ENCODE measurements at places on chromosomes 3 and 15.

DNA sequence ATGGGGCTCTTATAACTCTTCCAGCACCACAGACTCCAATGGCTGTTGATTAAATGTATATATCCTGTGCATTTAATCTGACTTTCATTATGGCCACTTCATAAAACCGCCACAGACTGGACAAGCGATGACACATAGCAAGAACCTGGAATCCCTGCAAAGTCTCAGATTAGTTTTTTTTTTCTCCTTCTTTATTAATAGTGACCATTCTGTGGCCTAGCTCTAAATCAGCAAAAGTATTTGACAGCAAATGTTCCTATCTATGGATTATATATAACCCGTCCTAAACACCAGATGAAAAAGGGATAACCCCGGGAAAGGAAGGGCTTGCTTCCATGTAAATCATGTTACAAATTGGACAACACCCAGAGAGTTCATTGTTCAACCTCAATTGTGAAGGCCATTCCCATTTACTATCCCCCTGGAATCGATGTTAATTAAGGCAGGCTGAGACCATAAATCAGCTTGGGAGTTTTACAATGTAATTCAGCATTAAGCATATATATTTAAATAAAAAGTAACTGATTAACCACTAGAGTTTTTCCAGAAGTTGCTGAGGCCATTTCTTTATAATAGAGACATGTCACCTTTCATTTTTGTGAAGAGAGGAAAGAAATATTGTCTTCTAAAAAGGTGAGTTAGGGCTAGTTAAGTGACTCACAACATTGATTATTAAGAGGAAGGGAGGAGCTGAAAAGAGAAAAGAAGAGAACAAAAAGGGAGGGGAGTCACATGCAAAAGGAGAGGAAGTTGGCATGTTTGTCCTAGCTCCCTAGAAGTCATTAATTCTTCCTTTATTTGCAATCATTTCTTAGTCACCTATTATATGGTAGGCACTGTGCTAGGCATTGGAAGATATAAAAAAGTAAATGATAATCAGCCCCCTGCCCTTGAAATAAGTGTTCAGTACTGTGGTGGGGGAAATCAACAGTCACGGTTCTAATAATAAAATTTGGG is 26.2 kb downstream of the ALDH1A2 start:
- no peak for DNase-seq

DNA sequence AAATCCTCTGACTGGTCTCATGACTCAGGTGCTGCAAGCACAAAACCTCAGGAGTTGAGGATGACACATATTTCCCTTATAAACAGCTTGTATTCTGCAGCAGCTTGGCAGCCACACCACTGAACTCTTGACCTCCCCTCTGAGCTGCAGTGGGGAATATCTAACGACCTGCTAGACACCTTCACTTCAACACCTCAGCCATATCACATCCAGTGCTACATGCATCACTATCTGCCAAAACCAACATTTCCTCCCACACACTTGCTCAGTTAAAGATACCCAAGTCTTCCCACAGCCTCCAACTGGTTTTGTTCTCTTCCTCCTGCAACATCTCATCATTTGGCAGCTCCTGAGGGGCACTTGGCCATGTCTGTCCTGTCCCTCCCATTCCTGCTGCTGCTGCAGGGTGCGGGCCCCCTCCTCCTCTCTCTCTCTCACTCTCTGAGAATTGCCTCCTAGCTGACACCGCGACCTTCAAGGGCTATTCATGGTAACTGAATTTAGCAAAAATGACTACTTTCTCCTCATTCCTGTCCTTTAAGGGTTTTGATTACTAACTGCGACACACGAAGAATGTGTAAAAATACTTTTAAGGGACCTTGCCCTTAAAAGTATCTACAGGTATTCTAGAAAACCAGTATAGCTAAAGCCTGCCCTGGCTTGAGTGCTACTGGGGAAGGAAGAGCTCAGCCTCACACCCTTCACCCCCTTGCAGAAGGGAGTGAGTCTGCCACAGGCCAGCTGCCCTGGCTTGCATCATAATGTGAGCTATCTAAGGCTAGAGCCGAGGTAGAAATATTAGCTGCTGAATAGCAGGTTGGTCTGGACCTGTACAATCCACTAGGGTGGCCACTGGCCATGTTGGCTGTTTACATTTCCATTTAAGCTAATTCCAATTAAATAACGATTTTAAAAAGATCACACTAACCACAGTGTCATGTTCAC is 5.0 kb upstream of the CCR9 start:
- no peak for DNase-seq

DNA sequence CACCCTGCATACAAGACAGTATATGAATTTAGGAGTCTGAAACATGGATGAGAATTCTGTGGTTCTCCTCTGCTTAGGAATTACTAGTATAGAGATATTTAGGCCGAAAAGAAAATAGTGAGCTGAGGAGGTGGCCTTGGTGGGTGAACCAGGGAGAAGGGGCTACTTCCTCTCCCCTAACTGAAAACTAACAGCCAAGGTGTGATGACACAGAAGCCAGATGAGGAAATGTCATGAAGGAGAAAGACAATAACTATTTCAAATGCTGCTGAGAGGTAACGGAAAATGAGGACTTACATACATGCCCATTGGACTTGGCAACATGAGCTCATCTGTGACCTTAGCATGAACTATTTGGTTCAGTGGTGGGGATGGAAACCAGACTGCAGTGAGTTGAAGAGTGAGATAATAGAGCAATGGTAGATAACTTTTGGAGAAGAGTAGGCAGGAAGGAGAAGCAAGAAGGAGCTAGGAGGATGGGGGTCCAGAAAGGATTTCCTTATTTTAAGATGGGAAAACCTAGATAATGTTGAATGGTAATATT is 114.4 kb upstream of the TSPAN3 start:
- DNase-seq, result no peak

- DNase-seq, result no peak
These were observed 332.4 kb downstream of the SATB1 start for GRCh38 chr3:18092726-18093125.

DNA sequence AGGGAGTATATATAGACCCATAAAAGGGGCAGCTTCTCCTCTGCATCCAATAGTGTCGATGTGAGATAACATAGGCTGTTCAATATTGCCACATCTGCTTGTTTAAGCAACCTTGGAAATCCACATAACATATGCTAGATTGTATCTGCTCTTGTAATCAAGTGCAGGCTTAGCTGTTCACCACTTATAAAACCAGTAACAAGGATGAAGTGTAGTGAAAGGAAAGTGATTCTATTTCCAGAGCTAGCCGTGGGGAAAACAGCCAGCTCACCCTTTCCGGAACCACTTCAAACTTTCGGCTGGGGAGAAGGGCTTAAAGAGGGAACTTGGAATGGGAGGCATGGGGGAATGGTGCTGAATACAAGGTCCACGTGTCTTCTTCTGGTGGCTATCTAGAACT is 204.0 kb downstream of the TAFA4 start:
- DNase-seq, result no peak

DNA sequence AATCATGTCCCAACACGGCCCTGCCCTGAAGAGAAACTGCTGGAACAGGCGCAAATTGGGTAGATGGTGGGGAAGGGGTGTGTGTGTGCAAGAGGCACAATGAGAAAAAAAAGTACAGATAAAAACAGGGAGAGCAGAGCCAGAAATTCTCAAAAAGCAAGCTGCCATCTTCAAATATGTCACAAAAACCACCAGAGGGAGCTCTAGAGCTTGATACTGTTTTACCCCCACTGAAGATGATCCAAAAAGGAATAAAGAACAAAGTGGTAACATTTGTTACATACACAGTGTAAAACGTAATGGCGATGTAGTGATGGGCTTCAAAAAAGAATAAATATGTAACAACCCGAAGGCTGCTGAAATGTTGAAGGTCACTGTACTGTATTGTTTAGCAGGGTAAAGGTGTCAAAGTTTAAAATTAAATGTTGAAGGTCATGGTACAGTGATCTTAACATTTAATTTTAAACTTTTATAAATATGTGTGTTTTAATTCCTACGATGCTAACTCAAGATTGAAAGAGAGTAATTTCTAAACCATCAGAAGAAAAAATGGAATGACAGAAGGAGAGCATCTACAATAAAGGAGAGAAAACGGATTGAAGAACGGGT is 6.0 kb downstream of the SNRPA1 start:
- DNase-seq, result no peak

DNA sequence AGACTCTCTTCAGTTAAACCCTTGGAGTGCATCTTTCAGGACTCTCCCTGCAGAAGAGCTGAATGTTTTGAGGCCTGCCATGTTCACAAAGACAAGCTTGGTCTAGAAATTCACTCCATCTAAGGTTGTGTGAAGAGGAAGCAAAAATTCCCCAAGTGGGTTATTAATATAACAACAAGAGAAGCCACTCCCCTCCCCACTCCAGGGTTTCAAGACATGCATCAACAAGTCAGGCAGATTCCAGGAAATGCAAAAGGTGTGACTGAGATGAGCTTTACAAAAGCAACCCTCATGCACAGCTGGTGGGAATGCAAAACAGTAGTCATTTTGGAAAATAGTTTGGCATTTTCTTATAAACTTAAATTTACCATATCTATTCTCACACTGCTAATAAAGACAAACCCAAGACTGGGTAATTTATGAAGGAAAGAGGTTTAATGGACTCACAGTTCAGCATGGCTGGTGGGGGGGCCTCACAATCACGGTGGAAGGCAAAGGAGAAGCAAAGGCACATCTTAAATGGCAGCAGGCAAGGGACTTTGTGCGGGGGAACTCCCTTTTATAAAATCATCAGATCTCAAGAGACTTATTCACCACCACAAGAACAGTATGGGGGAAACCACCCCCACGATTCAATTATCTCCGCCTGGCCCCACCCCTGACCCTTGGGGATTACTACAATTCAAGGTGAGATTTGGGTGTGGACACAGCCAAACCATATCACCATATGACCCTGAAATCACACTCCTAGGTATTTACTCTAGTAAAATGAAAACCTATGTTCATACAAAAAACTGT is 31.3 kb downstream of the TARS3 start:
- DNase-seq, result no peak

- no peak for DNase-seq
These were observed 98.1 kb downstream of the NR1D2 start for GRCh38 chr3:24043168-24043567.

GRCh38 chr15:51904421-51904820 is 67.2 kb downstream of the LEO1 start:
- DNase-seq, result no peak

GRCh38 chr15:37375519-37375918 is 275.2 kb upstream of the MEIS2 start:
- DNase-seq, result no peak

GRCh38 chr15:63668601-63669000 is 71.4 kb downstream of the FBXL22 start:
- DNase-seq, result no peak

- DNase-seq, result no peak
These were observed 517.4 kb upstream of the GOLIM4 start for GRCh38 chr3:168613151-168613550.

DNA sequence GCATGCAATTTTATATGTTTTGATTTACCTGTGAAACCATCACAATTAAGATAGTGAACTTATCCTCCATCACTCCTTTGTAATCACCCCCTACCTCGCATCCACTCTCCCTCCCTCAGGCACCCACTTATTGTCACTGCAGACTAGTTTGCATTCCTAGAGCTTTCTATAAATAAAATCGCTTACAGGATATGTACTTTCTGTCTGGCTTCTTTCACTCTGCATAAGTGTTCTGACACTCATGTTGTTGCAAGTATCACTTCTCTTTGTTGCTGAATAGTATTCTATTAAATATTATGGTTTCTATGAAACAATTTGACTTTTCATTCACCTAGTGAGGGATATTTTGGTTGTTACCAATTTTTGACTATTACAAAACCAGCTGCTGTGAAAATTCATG is 139.3 kb downstream of the RSRC1 start:
- no peak for DNase-seq

- DNase-seq, result no peak
These were observed 753 bp downstream of the EPHB1 start for GRCh38 chr3:134795746-134796280.

DNA sequence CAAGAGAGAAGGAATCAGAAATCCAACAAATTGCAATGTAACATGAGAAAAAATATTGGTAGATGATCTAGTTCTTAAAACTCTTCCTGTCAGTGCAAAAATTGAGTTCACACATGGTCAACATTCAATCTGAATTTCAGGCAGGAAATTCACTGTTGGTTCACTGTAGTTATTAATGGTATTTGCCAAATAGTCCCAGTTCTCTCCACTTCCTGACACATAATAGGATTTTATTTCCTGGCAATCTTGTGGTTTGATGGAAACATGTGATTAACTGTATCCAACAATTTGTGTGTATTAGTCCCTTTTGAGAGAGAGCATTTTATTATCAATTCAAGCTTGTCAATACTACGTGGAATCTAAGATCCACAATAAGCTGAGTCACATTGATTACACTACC is 1103.1 kb downstream of the ROBO2 start:
- no peak for DNase-seq

- DNase-seq, result no peak
These were observed 76.9 kb downstream of the ETFA start for GRCh38 chr15:76234337-76234889.

DNA sequence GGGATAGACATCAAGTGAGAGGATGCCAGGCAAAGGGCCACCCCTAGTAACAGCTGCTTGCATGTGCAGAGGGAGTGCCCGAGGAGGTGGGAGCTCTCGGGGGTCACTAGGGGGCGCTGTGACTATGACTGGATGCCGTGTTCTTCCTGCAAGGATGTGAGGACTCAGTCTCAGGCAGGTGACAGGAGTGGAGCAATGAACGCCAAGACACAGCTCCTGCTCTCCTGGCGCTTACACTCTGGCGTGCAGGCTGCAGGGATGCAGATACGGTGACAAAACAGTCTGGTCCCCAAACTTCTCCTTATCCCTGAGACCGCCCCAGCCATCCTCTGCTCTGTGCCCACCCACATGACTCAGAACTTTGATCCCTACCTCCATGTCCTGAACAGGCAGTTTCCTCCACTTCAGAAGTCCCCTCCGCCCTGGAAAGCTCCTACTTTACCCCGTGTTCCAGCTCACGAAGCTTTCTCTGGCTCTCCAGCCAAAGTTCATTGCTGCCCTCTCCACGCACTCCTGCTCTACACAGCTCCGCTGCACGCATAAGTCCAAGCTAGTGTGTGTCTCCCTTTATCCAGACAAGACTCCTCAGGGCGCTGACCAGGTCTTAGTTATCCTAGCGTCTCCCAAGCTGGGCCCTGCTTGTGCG is 14.7 kb downstream of the RHOV start:
- DNase-seq, result peak; percentile 65

- DNase-seq, result no peak
These were observed 165.1 kb downstream of the PPM1L start for GRCh38 chr3:160921020-160921635.

DNA sequence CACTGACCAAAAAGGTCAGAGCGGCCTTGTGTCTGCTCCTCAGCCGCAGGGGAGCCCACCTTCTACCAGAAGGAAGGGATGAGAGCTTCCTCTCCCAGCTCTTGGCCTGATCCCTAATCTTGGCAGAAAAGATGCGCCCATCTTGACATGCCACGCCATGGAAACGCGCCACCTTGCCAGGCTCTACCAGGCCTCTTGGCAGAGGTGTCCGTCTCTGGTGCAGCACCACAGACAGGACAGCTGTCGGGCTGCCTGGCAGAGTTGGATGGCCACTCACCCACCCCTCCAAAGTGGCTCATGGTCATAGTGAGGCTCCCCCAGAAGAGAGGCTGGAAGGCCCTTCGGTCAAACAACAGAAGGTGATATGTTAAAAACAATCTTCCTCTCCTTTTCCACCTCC is 105.2 kb downstream of the LIPC start:
- no peak for DNase-seq

All from T-helper 17 cell (primary cell).